ENCODE measurements at places on chromosomes 5 and 9.

DNA sequence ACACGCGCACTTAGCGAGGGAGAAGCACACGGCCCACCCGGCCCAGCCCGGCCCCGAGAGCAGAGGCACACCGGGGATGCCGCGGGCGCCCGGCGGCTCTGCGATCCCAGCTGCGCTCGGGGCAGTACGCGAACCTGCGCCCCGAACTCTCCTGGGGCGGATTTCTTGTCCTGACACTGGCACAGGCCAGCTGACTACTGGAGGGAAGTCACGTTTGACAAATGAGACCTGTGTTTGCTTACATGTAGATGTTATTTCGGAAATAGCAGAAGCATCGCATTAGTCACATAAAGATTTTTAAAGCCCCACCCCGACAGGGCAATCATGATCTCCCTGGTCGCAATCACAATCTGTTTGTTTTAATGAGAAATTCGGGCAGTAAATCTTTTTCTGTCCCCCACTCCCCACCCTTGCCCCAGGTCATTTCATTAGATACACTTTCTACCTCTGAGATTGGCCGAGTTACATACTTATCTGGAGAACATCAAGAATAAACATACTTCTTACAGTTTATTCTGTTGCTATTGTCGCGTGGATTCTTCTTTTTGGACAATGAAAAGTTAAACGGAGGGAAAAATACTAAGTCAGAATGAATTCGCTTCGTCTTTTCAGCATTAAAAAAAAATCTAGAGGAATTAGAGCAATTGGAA is 518.9 kb downstream of the CTNND2 start:
- DNase-seq, result no peak

DNA sequence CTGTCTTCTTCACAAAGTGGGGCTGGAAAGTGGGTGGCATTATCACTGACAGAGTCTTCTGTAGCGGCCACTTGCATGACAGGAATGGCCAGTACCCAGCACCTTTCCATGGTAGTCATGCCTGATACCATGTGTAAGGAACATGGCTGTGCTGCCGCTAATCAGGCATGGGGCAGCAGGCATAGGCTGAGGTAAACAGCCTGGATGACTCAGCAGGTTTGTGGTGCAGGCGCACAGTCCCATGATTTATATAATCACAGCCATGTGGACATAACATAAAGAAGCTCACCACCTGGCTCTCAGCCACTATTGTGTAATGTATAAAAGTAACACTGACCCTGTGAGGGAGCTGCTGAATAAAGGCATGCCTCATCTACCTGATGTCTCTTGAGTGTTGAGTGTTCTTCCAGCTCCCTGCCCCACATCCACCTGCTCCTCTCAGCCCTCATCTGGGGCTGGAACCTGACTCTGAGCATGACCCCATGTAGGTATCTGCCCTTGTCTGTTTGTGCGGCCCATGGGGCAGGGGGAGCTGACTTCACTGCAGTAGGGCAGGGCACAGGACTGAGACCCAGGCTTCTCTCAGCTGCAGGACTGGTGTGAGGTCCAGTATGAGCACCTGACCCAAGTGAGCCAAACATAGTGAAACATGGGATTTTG is 13.2 kb upstream of the ICE1 start:
- DNase-seq, result no peak

DNA sequence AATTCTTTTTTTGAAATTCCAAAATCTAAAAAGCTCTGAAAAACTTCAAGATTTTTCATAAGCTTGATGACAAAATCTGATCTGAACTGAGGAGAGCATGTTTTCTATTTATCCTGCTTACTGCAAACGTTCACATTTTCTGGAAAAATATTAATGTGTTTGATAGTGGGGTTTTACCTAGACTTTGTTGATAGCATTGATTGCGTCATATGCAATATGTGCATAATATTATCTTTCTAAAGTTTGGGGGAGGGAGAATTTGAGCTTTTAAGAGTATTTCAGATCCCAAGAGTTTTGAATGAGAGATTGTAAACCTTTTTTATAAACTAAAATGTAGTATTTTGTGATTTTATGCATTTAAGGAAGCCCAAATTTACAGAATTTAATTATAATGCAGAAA is 62.8 kb upstream of the CDH6 start:
- DNase-seq, result no peak

DNA sequence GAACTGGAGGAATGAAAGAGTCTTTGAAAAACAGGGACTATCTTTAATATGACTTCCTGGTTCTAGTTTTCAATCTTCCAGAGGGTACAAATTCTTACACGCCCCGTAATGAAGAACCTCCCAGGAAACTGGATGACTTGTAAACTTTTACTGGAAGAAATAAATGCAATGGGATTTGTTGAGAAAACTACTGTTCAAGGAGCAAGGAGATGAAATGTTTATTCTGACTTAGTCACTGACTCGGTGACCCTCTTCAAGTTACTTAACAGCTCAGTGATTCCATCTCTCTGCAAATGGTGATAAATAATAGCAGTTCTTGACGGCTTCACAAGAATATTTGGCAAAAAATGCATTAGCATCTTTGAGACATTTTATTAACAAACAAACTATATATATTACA is 858.6 kb downstream of the PTPRD start:
- no peak for DNase-seq

DNA sequence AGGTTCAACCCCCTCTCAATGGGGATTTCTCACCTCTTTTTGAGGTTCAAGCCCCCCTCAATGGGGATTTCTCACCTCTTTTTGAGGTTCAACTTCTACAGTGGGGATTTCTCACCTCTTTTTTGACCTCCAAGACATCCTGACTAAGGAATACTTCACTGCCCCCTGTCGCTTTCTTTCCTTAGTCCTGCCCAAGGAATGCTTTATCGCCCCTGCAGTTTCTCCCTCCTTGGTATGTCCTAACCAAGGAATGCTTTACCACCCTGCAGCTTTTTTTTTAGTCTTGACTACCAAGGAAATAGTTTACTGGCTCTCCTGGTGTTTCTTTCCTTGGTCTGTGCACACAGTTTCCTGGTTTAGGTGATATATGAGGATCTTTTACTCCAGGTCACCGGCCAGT is 9.6 kb upstream of the IRGM start:
- DNase-seq, result no peak

- DNase-seq, result no peak
Measured at GRCh38 chr5:81908771-81909170, 63.1 kb upstream of the ATG10 start.

- no peak for DNase-seq
Measured at GRCh38 chr5:95727764-95728191, 3.4 kb upstream of the RHOBTB3 start.

GRCh38 chr5:126233256-126233655 is 190.0 kb upstream of the GRAMD2B start:
- no peak for DNase-seq

DNA sequence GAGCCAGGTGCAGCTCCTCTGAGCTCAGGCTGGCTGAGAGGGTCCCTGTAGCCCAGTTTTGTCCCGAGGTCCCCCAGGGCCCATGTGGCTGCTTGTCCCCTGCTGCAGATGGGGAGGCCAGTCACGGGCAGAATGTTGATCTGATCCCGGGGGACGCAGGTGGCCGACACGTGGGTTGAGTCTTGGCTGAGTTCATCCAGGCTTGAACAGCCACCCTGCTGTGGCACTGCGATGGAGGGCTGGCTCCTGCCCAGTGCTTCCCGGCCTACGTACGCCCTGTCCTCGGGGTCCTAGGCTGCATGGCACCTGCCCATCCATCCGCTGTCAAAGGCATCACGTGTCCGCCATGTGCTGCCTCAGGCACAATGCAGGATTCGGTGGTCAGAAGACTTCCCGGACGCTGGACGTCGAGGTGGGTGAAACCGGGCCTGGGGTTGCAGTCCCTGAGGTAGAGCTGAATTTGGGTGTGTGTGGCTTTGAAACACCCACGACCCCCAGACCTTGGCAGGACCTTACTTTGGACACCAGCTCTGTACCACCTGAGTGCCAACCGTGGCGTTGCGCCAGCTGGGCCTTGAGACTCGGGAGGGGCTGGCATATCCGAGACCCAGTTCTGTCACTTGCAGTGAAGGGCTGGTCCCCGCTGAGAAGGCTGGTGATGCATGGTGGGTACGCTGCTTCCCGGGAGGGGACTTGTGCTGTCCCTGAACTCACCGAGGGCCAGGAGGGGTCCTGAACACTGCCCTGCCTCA is 22.3 kb downstream of the RXRA start:
- no peak for DNase-seq

GRCh38 chr5:61840361-61840760 is 465.6 kb upstream of the KIF2A start:
- DNase-seq, result no peak

DNA sequence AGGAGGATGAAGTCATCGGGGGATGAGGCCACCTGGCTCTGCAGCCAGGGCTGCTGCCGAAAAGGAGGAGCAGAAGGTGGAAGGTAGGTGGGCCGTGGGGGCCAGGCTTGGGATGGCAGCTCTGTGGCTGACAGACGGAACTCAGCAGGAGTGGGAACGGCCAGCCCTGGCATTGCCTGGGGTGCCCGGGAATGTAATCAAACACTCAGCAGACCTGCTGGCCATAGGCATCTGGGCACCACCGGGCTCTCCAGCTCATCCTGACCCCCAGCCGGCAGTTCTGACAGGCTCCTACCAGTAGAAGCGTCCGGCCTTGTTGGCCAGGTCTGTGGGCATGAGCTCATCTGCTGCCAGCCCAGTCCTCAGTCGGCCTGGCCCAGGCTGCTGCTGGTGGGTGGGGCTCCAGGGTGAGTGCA is 4.3 kb upstream of the FAT2 start:
- no peak for DNase-seq

GRCh38 chr5:90326995-90327394 is 82.6 kb downstream of the CETN3 start:
- no peak for DNase-seq

- DNase-seq, result no peak
Measured at GRCh38 chr5:98296426-98296825, 477.0 kb upstream of the RGMB start.

DNA sequence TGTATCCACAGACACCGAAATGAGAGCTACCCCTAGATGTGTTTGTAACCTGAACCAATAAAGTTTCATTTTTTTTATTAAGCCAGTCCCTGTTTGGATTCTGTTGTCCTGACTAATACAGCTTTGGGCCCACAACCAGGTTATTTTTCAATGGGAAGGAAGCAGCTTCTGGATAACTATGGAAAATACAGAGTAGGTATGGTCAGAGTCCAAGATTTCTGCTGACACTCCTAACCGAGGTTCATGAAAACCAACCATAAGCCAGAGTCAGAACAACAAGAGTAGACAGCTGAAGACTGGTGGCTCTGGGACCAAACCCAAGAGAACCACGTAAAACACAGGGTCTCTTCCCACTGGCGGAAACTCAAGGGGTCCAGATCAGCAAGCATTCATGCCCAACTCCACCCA is 10.8 kb downstream of the KLF9 start:
- DNase-seq, result no peak

DNA sequence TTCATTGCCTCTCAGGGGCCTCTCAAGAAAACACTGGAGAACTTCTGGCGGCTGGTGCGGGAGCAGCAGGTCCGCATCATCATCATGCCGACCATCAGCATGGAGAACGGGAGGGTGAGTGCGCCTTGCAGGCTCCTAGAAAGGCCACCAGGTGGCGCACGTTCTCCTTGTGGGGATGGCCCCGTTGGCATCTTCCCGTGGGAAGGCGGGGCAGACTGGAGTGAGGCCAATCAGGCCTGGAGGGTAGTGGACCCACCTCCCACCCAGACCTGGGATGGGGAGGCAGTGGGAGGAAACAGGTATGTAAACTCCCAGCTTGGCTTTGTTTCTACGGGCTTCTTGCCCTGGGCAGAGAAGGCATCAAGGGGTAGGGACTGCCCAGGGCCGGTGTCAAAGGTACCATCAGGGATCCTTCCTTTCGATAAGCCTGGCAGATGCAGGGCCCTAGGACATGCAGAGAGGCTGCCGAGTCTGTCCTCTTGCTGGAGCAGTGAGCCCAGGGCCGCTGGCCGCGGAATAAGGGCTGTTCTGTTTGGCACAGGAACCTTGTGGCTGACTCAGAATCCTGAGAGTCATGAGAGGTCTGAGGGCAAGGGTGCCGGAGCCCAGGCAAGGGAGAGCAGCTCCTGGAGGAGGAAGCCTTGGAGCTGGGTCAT is 18.9 kb upstream of the SPTLC1 start:
- peak; percentile 35 for DNase-seq

DNA sequence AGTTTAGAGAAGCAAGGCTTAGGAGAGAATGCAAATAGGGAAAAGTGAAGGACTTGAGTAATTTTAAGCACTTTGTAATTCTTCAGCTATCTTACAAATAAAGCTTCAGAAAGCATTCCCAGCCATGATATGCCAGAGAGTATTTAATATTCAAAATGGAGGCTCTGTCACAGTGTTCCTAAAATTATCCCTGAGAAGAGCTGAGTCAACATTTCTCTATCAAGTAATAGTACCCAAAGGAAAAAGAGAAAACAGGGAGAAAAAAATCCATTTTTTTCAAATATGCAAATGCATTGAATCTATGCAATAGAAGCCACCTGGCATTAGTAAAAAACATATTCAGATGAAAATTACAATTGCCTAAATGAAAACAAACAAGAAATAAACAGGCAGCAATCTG is 392.6 kb upstream of the FAM174A start:
- DNase-seq, result no peak

- DNase-seq, result no peak
Measured at GRCh38 chr5:143361438-143361837, 42.0 kb downstream of the NR3C1 start.

DNA sequence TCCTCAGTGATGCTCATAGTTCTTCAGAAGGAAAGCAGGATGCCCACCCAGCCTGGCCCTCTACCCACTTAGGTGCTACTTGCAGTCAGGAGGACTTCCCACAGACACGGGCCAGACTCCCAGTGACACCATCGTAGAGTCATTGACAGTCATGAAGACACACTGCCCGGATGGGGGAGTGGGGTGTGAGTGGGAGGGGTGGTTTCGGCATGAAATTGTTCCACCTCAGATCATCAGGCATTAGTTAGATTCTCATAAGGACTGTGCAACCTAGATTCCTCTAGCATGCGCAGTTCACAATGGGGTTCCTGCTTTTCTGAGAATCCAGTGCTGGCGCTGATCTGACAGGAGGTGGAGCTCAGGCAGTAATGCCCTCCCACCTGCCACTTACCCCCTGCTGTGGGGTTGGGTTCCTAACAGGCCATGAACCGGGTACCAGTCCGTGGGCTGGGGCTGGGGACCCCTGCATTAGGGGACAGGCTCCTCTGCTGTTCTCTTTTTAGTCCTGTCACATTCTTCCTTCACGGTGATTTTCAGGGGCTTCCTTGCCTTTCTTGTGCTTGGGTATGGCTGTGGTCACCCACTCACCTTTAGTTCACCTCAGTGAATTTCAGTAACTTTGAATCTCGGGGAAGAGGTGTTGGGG is 88.2 kb upstream of the ANKRD55 start:
- DNase-seq, result no peak

DNA sequence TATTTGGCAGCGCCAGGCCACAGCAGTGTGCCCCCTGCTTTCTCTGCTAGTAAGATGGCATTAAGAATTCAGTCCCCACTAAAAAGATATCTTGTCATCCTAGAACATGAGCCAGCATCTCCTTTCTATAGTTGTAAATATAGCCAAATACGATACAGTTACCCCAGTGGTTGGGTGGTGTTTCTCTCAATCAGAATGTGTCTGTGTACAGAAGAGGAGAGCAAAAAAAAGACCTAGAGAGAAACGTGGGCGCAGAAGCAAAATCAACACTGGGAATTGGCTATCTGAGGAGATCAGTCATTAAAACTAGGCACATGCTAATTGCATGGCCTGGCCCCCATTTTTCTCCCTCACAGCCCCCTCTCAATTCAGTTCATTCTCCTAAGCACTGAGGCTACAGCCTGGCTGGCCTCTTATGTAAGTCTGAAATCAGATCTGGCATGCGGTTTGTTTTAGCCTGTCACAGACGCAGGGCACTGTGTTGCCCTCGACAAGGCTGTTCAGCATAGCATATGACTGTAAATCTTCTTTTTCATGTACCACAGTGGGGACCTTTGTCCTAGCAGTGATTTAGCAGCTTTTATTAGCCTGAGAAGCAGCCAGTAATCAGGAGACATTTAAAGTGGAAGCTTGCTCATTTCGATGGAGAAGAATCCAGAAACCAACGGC is 57.8 kb downstream of the RORB start:
- DNase-seq, result no peak
